ENCODE measurements at places on chromosomes 3 and 15.

DNA sequence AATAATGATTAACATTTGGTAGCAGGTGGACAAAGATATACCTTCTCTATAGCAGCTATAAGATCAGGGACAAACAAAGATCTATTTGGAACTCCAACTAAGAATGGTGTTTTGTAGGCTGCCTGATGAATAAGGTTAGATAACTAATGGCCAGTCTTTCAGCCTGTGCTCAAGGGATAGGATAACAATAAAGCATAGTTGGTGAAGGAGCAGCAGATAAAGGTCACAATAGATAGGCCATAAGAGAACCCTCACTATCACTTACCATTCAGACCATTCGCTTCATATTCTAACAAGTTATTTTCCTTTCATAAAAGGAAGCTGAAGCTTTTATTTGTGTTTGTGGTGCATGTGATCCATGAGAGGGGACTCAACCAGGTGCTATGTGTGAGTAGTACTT lies 19.8 kb downstream of the EPM2AIP1 start:
- DNase-seq = no peak

DNA sequence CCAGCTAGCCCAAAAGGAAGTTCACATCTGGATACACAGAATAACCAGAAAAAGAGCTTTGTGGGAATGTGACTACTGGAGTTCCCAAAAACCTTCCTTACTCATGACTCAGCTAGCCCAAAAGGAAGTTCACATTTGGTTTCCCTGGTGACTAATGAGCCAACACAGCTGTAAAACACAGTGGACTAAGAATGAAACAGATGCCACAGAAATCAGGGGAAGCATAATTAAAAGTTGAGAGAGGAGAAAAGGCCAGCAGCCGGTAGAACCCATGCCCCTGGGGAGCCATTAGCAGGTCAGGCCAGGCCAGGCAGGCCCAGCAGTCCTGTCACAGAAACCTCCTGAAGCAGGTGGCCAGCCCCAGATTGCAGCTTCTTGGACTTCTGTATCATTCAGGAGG lies 130.3 kb downstream of the GHSR start:
- no peak for DNase-seq

DNA sequence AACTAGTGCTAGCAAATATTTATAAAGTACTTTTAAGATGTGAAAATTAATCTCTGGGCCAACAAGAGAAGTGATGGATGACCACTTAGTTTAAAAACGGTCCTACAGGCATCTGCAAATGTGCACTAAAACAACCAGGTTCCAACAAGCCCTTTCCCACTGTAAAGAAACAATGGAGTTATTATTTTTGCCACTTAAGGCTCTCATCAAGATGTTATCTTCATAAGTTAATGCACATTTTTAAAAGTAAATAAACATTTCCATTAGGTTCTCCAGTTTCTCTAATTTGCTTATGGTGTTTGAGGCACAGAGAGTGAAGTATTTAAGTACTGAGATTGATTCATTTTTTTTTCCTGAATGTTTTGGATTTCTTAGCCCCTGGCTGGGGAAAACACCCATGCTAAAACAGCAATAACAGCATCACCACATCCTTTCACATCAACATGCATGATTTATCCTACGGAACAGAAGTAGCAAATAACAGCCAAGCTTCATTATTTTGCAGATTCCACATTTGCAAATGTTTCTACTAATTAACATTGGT lies 20.8 kb downstream of the ABI3BP start:
- DNase-seq = no peak

GRCh38 chr3:188124184-188124583 lies 29.8 kb upstream of the LPP start:
- DNase-seq = no peak

- no peak for DNase-seq
These were observed 4.1 kb downstream of the MBNL1 start for GRCh38 chr3:152272771-152273242.

- DNase-seq = no peak
These were observed 48.5 kb upstream of the DAZL start for GRCh38 chr3:16653712-16654111.

DNA sequence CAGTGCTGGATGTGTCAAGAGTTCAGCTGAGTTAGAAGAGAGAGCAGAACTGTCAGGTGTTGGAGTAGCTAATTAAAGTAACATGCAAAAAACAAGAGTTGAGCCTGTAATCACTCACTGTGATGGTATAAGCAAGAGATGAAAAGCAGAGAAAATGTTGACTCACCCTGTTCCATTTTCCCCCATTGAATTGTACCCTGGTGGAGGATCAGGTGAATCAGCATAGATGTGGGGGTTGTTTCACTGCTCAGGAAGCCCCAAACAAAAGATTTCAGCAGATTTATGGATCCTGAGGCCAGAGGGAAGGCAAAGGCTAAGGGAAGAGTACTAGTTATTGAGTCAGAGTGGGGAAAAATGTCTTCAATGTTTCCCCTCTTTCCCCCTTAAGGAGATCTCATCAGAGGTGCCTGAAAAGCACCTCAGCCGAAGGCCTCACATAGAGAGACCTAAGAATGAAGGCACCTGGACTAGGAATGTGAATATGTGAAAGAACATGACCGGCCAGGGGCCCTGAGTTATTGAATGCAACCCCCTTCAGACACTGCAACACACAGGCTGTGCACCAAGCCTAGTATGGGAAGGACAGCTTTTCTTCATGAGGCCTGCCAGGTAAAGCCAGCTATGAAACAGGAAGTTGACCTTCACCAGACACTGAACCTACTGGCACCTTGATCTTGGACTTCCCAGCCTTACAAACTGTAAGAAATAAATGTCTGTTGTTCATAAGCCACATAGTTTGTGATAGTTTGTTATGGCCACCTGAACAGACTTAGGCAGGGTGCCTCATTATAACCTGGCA lies 90.1 kb downstream of the TMCO5A start:
- no peak for DNase-seq

GRCh38 chr3:190058521-190059241 lies 62.0 kb downstream of the P3H2 start:
- no peak for DNase-seq

DNA sequence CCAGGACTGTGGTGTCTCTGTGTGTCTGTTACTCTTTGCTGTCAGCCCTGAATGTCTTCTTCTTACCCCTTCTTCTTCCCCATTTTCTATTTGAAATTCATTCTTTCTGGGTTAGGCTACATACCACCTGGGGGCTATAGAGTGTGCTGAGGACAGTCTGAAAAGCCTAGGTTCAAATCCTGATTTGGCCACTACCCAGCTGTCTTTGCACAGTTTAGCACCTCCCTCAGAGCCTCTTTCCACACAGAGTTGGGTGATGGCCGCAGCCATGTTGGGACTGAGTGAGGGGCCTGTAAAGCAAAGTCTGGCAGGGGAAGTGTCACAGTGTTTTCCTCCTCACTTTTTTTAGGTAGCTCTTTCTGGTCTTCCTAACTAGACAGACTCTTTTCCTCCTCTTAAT lies 113.7 kb downstream of the CHCHD6 start:
- DNase-seq = no peak

GRCh38 chr15:78810362-78811123 lies 721 bp downstream of the ADAMTS7 start:
- DNase-seq = no peak

DNA sequence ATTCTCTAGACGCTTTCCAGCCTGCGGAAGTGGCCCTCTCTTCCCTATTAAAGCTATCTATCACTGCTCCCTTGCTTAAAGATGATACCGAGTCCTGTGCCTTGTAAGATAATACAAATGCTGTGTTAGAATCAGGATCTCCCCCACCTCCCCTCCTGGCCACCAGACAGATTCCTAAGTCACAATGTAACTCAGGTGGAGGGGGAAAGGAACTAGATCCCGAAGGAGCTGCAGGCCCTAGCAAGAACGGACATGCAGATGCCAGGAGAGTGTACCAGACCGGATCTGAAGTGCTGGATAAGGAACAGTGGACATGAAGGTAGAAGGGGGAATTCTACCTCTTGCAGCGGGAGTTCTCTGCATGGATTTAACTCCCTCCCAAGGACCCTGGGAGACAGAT lies 230.7 kb upstream of the LYSMD4 start:
- no peak for DNase-seq

Measured in stimulated activated CD8-positive, alpha-beta memory T cell treated with anti-CD3 and anti-CD28 coated beads, Interleukin-2, amount 100 ng/mL, for 48 hours (primary cell).